Right lobe of liver (tissue), 6 donors: ENCODE measurements at places on chromosomes 5 and 9. TPM values are rescaled to one million over a fixed set of nuclear protein-coding genes. Genes with fewer than 3 reads are reported as not detected.

GABRP gene
- 0.24 TPM for total RNA-seq

STPG3 gene
- total RNA-seq = not detected

OBP2B gene
- total RNA-seq = not detected

PARP8 gene
- 4.9 TPM for total RNA-seq

UIMC1 gene
- total RNA-seq = 15.6 TPM

MED27 gene
- total RNA-seq = 6.7 TPM

RAB14 gene
- total RNA-seq = 29.0 TPM

PTGER4 gene
- total RNA-seq = 4.0 TPM

- H3K27ac ChIP-seq = no peak overlapping the region
- no peaks in the 10 kb centered on the region for H3K36me3 ChIP-seq
- H3K27me3 ChIP-seq = no peaks in the 10 kb centered on the region
- no peak overlapping the region for H3K4me3 ChIP-seq
- DNase-seq = peak; percentile 42
- H3K4me1 ChIP-seq = no peaks in the 10 kb centered on the region
Observed at GRCh38 chr9:78856781-78857180, 559.9 kb downstream of the PSAT1 start.

- no peaks in the 10 kb centered on the region for H3K4me1 ChIP-seq
- DNase-seq = no peak
- no peaks in the 10 kb centered on the region for H3K27me3 ChIP-seq
- no peak overlapping the region for H3K27ac ChIP-seq
- no peaks in the 10 kb centered on the region for H3K36me3 ChIP-seq
Observed at GRCh38 chr5:136516637-136517036, 151.3 kb upstream of the TRPC7 start.

GRCh38 chr5:159819591-159820411, 96.5 kb upstream of the ADRA1B start:
- H3K27me3 ChIP-seq = no peaks in the 10 kb centered on the region
- DNase-seq = peak; percentile 45
- no peaks in the 10 kb centered on the region for H3K4me1 ChIP-seq
- H3K27ac ChIP-seq = no peak overlapping the region
- no peaks in the 10 kb centered on the region for H3K36me3 ChIP-seq
- no peak overlapping the region for H3K4me3 ChIP-seq

DNA sequence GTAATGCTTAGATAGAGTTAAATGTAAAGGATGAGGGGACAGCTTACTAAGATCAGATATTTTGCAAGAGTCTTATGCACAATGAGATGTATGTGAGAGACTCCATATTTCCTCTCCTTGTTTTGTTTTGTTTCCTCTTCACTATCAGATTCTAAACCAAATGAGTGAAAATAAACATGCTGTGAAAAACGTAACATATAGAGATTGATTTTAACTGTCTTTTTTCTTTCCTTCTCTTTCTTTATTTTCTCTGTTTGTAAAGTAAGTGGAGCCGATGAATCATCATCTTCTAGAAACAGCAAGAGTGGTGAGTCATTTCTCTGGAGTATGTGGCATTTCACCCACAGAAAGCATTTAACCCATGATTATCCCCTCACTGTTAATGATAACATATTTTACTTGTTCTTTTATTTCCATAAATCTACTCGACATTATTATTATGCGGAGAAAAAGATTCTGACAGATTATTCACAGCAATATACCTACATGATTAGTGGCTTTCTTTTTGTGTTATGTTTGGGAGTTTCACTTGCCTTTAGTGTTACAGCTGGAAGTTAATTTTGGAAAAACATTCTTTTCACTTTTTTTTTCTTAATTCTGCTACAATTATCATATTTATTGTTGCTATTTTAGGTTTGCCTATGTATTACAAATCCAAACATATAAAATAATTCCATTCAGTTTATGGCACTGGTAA, 2.1 kb upstream of the ANXA1 start:
- DNase-seq = no peak
- no peaks in the 10 kb centered on the region for H3K27me3 ChIP-seq
- no peak overlapping the region for H3K4me3 ChIP-seq
- H3K27ac ChIP-seq = no peak overlapping the region
